NCI-H2081 treated with DMSO at 0.1 percent for 48 hours (cell line): ENCODE measurements at places on chromosomes 16 and 17.

- DNase-seq, result no peak
These were observed 148.5 kb upstream of the GSE1 start for GRCh38 chr16:85464383-85465305.

GRCh38 chr17:63954402-63955063 is 18.2 kb downstream of the SCN4A start:
- no peak for DNase-seq

- DNase-seq, result no peak
These were observed 20.0 kb upstream of the ITGAX start for GRCh38 chr16:31334934-31335333.

DNA sequence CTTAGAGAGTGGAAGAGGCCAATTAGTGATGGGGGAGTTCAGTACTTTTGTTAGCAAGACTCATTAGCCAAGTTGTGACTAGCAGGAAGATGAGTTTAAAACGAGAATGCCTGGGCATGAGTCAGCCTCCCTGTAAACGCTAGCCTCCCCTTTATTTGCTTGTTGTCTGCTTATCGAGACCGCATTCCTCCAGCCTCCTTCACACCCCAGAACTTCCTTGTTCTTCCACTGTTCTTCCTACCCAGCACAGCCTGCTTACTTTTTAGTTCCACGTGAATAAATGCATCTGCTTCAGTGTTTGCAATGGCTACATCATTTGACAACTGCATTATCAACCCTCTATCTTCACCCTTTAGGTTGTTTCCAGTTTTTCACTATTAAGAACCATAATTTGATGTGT is 20.2 kb upstream of the OR3A1 start:
- no peak for DNase-seq

DNA sequence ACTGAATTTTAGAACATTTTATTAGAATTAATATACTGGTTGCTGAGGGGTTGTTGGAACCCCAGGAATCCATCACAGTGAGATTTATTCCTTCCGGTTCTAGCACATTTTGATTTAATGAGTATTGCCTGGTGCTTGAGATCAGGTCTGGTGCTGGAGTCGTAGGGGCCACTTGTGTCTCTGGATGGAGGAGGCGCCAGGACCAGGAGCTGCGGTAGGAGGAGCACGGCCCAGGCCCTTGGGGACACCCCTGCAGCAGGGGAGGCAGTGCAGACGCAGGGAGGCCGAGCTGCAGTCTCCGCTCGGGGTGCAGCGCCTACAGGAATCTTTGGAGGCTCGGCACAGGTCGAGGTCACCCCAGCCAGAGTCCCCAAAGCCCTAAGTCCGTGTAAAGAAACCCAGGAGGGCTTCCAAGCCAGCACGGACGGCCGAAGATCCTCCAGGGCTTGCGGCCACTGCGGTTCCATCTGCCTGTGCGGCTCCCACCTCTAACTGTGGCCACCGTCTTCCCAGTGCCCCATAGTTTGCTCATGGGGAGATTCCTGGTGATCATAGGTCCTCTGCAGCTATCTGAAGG is 66.2 kb upstream of the CREBBP start:
- no peak for DNase-seq

DNA sequence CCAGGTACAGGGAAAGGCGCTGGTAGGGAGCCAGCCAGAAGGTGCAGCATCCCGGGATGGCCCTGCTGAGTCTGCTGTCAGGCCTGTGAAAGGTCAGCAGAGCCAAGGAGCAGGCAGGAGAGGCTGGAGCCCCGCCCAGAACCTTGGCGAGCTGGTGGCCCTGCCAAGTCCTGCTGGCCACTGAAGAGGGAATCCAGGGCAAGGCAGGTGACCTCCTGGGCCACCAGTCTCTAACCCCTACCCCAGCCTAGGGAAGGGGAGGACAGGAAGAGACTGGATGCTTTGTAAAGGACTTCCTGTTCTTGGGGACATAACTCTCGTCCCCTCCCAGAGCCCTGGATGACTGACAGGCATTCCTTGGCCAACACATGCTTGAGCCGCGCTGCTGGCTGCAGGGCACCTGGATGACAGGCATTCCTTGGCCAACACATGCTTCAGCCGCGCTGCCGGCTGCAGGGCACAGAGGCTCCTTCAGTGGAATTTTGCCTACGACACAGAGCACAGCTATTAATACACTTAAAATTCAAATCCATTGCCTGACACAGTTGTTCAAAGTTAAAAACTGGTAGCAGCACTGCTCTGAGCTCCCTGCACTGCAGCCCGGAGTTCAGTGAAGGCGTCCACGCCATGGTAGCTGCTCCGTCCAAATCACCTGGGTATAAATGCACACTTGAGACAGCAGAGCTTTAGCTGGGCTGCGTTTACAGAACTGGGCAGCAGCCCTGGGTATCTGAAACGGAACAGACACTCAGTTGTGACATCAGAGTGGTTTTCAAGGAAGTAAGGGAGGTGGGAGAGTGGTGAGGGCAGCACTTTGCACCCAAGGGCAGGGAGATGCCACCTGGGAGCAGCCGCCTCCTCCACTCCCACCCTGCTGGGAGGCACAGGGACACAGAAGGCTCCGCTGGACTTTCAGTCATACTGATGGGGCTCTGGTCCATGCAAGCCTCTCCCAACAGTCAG is 2.0 kb upstream of the BRICD5 start:
- no peak for DNase-seq

GRCh38 chr17:68290268-68290954 is 516 bp downstream of the SLC16A6 start:
- no peak for DNase-seq

DNA sequence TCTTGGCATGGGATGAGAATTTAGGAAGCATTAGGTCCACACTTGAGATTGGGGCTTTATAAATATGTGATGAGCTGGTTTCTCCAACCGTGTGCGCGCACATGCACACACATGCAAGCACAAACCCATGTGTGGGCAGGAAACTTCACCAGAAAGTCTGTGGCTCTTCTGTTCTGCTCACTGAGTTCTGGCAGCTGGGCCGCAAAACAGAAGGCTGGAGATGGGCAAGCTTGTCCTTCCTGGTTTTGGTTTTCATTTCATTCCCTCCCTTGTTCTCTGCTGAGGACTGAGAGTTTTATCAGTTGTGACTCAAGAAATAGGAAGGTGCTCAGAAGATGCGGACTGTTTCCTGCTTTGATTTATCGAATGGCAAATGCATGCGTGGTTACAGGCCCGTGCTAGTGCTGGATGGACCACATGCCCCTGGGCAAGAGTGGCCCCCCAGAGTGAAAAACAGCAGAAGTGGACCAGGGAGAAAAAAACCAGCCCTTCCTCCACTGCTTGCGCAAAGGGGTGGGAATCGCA is 14.1 kb downstream of the MAP3K14 start:
- no peak for DNase-seq

GRCh38 chr16:58937661-58938060 is 203.5 kb upstream of the GOT2 start:
- no peak for DNase-seq

GRCh38 chr17:44348234-44348987 is 3.3 kb downstream of the GRN start:
- DNase-seq, result no peak

DNA sequence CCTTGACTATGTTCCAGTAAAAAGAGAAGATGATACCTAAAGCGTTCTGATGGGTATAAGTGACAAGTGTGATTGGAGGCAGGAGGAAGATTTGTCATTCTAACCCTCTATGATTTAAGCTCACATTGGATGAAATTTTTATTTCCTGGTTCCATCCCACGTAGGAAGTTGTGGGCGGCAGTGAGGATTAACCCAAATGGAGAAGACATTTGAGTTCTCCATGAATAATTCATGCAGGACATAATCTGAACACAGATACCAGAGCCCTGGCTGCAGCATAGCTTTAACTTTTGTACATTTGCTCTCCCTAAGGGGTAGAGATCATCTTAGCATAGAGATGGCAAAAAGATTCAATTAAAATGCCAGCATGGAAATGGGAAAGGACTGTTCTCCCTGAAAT is 146.3 kb downstream of the SLC39A11 start:
- DNase-seq, result no peak

GRCh38 chr16:55370762-55371482 is 46.9 kb downstream of the IRX6 start:
- no peak for DNase-seq

GRCh38 chr17:17420082-17420481 is 56.7 kb upstream of the MED9 start:
- no peak for DNase-seq

- no peak for DNase-seq
These were observed 9.7 kb upstream of the ALOX15B start for GRCh38 chr17:8029121-8029520.

DNA sequence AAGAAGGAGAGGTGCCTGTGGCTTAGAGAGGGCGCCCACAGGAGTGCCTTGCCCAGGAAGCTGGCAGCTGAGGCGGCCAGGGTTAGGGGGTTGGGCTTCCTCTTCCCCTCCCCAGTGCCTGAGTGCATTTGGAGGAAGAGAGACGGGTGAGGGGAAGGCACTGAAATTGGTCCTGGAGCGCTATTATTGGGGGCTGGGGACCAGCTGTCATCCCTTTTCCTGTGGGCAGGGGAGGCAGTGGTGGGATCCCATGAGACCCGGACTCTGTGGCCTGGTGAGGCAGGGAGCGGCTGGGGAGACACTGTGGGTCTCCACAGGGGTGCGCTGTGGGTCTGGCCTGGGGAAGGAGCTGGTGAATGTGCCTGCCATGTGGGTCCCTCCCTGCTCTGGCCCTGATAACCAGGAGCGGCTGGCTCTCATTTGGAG is 259.7 kb downstream of the SEC14L1 start:
- DNase-seq, result no peak

DNA sequence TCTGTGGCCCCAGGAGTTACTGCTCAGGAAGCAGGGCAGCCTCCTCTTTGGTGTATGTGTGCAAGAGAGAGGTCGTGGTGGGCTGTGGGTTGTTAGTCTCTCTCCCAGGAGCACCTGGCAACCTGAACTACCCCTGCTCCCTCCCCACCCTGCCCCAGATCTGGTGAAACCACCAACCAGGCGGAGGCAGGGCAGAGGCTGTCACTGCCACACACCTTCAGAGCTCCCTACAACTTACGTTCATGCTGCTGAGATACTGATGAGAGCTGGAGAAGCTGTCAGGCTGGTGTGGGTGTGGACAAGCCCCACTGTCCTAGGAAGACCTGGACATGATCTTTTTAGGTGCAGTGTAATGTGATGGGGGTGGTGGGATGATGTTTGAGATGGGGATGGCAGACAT is 24.3 kb downstream of the GOSR2 start:
- DNase-seq, result no peak

- no peak for DNase-seq
These were observed 1.3 kb upstream of the EXOC7 start for GRCh38 chr17:76104896-76105231.

DNA sequence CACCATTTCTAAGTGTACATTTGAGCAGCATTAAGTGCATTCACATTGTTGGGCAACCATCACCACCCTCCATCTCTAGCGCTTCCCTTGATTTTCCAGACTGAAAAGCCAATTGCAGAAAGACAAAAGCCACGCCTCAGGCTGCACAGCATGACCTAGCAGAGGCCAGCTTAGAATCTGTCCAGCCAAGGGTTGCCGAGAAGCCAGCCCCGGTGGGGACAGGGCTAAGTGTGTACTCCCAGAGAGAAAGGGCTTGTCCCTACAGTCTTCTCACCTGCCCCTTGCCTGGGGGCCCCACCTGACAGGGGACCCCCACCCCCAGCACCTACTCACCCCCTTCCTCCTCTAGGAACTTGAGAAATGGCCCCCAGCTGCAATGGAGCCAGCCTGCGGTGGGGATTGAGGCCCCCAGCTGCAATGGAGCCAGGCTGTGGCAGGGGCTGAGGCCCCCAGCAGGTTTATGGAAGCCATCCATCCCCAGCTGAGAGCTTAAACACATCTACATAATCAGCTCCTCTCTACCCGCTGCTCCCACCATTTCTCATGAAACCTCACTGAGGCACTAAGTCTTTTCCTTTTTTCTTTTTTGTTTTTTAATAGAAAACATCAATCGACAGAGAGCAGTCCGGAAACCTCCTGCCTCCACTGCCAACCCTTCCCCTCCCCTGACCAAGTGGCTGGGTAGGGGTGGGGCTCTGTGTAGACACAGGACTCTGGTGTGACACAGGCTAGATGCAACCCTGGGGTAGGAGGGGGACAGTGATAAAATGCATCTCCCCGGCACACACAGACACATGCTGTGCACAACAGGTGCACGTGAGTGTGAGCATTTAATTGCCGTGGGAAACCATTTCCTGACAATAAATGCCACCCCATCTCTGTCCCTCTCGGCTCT is 77.9 kb downstream of the CCT6B start:
- DNase-seq, result no peak

GRCh38 chr17:7552621-7553051 is 3.8 kb downstream of the TNFSF12 start:
- no peak for DNase-seq

GRCh38 chr16:72689851-72690250 is 358.1 kb downstream of the ZFHX3 start:
- no peak for DNase-seq

GRCh38 chr17:66446419-66446818 is 144.0 kb downstream of the PRKCA start:
- DNase-seq, result no peak

DNA sequence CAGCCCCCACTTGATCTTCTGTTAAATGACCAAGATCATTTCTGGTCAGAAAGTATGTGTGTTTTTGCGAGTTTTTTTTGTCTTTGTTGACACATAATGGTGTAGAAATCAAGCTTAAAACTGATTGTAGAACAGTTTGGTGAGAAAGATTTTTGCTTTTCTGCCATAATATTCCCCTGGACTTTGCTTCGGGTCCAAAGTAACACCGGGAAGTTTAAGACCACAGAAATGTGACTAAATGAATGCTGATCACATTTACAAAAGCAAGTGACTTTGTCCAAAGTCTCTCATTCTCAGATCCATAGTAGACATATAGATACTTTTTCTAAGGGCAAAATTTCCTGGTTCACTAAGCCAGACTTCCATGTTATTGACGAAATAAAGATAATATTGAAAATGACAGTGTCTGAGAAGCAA is 2.6 kb downstream of the FAM20A start:
- no peak for DNase-seq

DNA sequence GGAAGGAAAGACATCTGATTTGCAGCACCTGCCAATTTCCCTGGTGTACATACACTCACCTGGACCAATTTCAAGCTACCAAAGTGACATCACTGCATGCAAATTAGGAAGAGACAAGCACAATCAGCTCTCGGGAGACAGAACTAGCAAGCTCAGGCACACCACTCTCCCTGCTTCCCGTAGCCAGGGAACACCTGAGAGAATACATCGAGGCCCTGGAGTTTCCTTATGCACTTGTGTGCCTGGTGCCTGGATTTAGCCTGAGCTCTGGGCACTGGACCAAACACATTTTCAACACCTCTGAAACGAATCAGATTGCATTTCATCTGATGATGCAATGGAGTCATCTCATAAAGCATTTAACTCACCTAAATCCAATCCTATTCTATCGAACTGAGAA is 110.5 kb downstream of the HS3ST2 start:
- DNase-seq, result no peak

- DNase-seq, result peak; percentile 96
These were observed 63.6 kb upstream of the TBX2 start for GRCh38 chr17:61335845-61336655.

DNA sequence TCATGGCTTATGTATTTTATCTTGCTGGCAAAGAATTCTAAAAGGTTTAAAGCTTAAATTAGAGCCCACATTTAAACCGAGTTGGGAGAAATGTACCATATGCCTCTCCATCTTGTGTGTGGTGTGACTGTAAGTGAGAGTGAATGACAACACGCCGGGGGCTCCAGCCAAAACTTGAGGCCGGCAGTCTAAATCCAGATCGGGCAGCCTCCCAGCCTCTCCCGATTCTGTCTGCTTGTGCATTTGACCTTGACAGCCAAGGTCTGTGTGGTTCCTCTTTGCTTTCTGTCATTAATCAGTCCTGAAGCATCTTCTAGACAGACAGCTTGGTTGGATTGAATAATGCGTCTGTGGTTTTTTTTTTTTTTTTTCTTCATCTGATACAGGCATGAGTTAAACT is 1093.2 kb upstream of the EEF2KMT start:
- DNase-seq, result no peak
